Neural progenitor cell (in vitro differentiated cells): ENCODE measurements at places on chromosomes 4 and X. TPM values are rescaled to one million over a fixed set of nuclear protein-coding genes. Genes with fewer than 3 reads are reported as not detected.
A peak's percentile ranks its signal among the peaks of the same experiment; 100 is the strongest.

DNA sequence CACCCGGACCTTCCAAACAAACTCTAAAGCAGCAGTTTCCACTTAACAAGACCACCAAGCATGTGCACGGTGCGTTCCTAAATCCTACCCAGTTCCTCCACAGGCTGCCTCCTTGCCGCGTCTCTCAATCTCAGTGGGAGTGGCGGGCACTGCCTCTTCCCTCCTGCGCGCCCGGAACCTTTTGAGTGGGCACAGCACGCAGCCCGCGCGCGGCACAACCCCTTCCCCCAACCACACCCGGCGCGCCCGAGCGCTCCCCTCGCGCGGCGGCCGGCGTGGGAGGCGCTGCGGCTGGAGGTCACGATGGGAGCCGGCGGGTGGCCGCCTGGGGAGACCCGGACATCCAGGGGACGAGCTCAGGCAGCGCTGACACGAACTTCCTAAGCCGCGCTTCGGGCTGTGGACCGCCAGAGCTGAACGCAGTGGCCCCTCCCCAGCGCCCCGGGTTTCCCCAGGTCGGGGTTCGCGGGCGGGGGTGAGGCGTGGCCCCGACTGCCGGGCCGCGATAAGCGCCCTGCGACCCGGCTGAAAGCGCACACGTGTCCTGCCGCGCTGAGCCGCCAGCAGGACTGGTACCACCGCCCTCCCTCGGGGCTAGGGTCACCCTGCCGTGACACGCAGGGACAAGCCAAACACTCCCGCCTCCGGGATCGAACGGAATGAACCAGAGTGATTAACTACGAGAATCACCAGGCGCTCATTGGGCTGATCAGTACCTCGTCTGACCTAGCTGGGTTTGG is at the start of gene ABCG2:
Gene ABCG2, minus strand, starts transcription at position 151 of the 740 bp plus-strand sequence. CDS start 18,644 bp downstream, outside the sequence.
- H3K4me3 ChIP-seq: peak within 1 kb of the TSS; percentile 59
- H3K4me1 ChIP-seq: peaks cover 14% of the 10 kb centered on the region
- DNase-seq: peak; percentile 72
- H3K27ac ChIP-seq: no peak within 1 kb of the TSS
- no peaks in the 10 kb centered on the region for H3K36me3 ChIP-seq

- H3K4me3 ChIP-seq: no peak overlapping the region
- no peak for DNase-seq
- no peaks in the 10 kb centered on the region for H3K36me3 ChIP-seq
Observed at GRCh38 chrX:109378281-109378680, 103.6 kb downstream of the GUCY2F start.

- H3K27me3 ChIP-seq: no peaks in the 10 kb centered on the region
- H3K27ac ChIP-seq: no peak overlapping the region
- H3K4me1 ChIP-seq: no peaks in the 10 kb centered on the region
- no peak overlapping the region for H3K4me3 ChIP-seq
- H3K36me3 ChIP-seq: no peaks in the 10 kb centered on the region
Observed at GRCh38 chrX:30702736-30703135, 49.5 kb downstream of the GK start.

GRCh38 chr4:4841156-4841555 is 18.3 kb upstream of the MSX1 start:
- DNase-seq: no peak
- H3K4me1 ChIP-seq: peaks cover 28% of the 10 kb centered on the region
- no peak overlapping the region for H3K4me3 ChIP-seq
- peaks cover 75% of the 10 kb centered on the region for H3K27me3 ChIP-seq
- no peak overlapping the region for H3K27ac ChIP-seq

DNA sequence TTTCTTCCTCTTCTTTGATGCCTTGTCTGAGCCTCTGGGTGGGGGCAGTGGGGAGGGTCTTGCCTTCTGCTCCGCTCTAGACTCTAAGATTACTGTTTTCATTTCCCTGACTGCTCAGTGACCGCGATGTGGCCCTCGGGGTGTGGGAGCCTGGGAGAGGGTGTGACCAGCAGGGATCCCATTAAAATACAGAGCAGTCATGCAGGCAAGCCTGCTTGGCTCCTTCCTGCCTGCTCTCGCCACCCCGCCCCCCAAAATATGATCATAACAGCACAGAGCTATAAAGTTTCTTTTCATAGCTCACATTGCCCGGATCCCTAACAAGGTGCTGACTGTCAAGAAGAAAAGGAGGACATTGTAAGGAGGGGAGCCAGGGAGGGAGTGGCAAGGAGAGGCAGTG is 332.9 kb downstream of the RAB28 start:
- no peaks in the 10 kb centered on the region for H3K4me1 ChIP-seq
- no peaks in the 10 kb centered on the region for H3K27me3 ChIP-seq
- no peak for DNase-seq
- no peaks in the 10 kb centered on the region for H3K36me3 ChIP-seq

DNA sequence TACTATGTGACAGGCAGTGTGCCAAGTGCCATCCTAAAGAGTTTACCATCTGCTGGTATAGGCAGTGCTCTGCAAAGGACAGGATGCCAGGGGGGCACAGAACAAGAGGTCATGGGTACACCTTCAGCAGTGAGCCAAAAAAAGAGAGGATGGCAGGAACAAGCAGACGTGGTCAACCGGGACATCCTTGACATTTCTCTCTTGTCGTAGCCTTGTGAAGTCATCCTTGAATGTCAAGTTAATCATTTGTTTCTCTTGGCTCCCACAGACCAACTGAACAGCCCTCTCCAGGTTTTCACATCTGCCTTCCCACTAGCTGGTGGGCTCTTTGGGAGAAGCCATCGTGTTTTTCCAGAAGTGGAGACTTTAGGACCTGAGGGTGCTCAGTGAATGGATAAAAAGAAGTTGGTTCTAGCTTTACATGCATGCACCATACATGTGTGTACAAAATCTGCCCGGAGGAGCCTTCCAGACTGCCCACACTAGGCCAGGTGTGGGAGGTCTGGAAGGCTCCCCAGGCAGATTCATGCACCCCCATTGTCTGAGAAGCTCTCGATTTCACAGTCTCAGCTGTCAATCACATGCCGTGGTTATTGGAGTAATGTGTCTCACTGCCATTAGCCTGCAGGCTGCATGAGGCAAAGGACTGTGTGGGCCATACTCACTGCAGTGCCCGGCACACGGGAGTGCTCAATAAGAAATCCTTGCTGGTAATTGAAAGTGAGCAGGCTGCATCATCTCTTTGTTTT is 16.4 kb downstream of the PNMA6F start:
- no peaks in the 10 kb centered on the region for H3K4me1 ChIP-seq
- no peaks in the 10 kb centered on the region for H3K27me3 ChIP-seq
- H3K27ac ChIP-seq: no peak overlapping the region
- no peak overlapping the region for H3K4me3 ChIP-seq

- DNase-seq: no peak
- peaks cover 7% of the 10 kb centered on the region for H3K4me1 ChIP-seq
- H3K36me3 ChIP-seq: no peaks in the 10 kb centered on the region
- H3K4me3 ChIP-seq: no peak overlapping the region
- no peak overlapping the region for H3K27ac ChIP-seq
- no peaks in the 10 kb centered on the region for H3K27me3 ChIP-seq
Observed at GRCh38 chr4:67926485-67926884, 36.8 kb downstream of the TMPRSS11A start.

DNA sequence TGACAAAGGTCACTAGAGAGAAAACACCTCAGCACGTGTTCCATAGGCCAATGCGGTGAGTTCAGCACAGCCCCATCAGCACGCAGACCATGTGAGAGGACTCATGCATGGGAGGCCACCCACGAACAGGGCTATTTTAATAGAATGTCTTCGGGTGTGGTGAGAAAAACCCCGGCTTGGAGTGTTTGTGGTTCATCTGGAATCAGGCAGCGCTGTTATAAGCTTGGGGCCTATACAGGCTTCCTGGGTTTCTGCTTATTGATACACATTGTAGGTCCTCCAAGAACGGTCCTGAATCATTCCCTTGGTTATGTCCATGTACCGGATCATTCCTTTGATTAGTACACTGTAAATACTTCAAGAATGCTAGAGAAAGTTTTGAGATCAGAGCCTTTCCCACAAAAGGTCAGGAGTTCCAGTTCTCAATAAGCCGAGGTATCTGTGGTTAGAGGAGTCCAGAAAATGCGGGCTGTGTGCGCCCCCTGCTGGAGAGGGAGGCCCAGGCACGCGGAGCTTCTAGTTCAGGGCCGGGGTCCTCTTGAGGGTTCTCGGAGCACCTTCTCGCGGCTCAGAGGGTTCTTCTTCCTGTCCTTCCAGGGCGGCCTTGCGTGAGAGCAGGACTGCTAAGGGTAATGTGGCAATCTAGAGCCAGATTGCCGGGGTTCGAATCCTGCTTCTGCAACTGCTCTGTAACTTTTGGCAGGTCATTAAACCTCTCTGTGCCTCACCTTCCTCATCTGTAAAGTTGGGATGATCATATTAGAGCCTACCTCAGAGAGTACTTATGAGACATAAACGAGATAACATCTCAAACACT is 51.8 kb downstream of the TLR10 start:
- H3K4me3 ChIP-seq: no peak overlapping the region
- DNase-seq: peak; percentile 86
- H3K4me1 ChIP-seq: no peaks in the 10 kb centered on the region
- H3K36me3 ChIP-seq: no peaks in the 10 kb centered on the region

GRCh38 chr4:19844446-19844845 is 407.3 kb upstream of the SLIT2 start:
- H3K27me3 ChIP-seq: no peaks in the 10 kb centered on the region
- H3K36me3 ChIP-seq: peaks cover 3% of the 10 kb centered on the region
- H3K4me1 ChIP-seq: peaks cover 21% of the 10 kb centered on the region
- H3K27ac ChIP-seq: no peak overlapping the region
- DNase-seq: no peak

GRCh38 chr4:133150486-133151340 is 1.6 kb downstream of the PCDH10 start:
- peak overlapping the region; percentile 57 for H3K4me3 ChIP-seq
- no peaks in the 10 kb centered on the region for H3K36me3 ChIP-seq
- H3K4me1 ChIP-seq: peaks cover 21% of the 10 kb centered on the region
- peak; percentile 55 for DNase-seq
- H3K27ac ChIP-seq: no peak overlapping the region

GRCh38 chr4:15930314-15930713 is 8.2 kb downstream of the FGFBP1 start:
- H3K36me3 ChIP-seq: no peaks in the 10 kb centered on the region
- no peak for DNase-seq
- no peak overlapping the region for H3K4me3 ChIP-seq
- no peak overlapping the region for H3K27ac ChIP-seq
- no peaks in the 10 kb centered on the region for H3K4me1 ChIP-seq

- DNase-seq: no peak
- no peak overlapping the region for H3K27ac ChIP-seq
- peaks cover 5% of the 10 kb centered on the region for H3K36me3 ChIP-seq
- peak overlapping the region; percentile 84 for H3K4me3 ChIP-seq
Observed at GRCh38 chr4:151013944-151014343, 1.1 kb downstream of the LRBA start.

Gene AMER1
- 6.7 and 7.8 TPM in 2 replicates for total RNA-seq

Gene UGT2A1
- not detected in 2 replicates for total RNA-seq

Gene UGT2B7
- total RNA-seq: not detected in 2 replicates

Gene GSPT2
- total RNA-seq: 22.7 and 28.4 TPM in 2 replicates

Gene C4orf36
- total RNA-seq: 5.7 and 8.6 TPM in 2 replicates

Gene FGFR3
- total RNA-seq: 4.8 and 17.0 TPM in 2 replicates
